ENCODE measurements at places on chromosomes 6 and 20.

DNA sequence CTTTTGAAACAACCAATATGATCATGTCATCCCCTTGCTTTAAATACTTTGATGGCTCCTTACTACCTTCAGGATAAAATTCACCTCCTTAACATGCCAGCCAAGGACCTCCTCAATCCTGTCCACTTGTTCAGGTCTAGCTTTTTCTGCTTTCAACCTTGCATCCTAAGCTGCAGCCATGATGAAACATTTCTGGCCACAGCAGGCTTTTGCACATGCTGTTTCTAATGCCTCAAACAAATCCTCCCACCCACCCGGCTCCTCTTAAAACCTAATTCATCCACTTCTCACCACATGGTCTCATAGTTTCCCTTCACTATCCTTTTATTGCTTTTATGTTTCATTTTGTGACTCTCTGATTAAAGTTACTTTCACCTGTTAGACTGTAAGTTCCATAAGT, 124.6 kb downstream of the MYB start:
- no peak for DNase-seq

DNA sequence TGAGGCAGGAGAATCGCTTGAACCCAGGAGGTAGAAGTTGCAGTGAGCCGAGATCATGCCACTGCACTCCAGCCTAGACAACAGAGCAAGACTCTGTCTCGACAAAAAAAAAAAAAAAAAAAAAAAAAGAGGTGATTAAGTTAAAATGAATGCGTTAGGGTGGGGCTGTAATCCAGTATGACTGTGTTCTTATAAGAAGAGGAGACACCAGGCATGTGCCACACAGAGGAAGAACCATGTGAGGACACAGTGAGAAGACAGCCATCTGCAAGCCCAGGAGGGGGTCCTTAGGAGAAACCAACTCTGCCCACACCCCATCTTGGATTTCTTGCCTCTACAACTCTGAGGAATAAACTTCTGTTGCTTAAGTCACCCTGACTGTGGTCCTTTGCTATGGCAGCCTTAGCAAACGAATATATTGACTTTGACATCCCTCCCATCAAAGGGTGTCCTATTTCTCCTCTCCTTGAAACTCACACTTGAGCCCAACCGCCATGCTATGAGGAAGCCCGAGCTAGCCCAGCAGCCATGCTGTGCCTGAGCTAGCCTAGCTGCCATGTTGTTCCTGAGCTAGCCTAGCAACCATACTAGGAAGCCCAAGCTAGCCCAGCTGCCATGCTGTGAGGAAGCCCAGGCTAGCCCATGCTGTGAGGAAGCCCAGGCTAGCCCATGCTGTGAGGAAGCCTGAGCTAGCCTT, 15.8 kb upstream of the PPP1R16B start:
- no peak for DNase-seq

DNA sequence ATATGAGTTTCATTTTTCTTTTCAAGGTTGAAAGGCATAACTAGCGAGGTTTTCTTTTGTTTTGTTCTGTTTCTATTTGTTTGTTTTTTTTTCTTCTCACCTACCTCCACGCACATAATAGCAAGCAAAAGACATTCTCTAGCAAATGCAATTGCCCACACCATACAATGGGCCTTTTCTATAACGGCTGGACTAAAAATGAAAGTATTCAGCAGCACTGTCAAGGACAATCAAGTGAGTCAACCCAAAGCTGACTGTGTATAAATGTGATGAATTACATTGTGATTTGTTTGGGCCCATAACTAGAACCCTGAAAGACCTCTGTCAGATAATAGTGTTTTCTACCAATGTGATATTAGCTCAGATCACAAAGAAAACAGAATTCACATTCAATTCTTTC, 496.7 kb downstream of the RNF144B start:
- DNase-seq = no peak

DNA sequence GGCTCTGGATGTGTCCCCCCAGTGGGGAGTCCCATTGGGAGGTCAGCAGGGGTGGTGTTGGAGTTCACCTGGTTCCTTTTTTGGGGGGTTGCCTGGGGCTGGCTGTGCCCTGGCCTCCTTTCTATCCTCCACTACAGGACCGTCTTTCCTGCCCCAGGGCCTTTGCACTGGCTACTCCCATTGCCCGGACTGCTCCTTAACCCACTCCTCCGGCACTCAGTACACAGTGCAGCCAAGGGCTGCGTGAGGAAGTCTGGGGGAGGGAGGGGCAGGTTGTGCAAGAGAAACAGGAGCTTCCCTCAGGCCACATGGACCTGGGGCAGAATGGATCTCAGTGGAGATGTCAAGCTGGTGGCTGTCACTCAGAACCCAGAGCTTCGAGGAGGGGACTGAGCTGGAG, 429.3 kb upstream of the SULF2 start:
- DNase-seq = no peak

DNA sequence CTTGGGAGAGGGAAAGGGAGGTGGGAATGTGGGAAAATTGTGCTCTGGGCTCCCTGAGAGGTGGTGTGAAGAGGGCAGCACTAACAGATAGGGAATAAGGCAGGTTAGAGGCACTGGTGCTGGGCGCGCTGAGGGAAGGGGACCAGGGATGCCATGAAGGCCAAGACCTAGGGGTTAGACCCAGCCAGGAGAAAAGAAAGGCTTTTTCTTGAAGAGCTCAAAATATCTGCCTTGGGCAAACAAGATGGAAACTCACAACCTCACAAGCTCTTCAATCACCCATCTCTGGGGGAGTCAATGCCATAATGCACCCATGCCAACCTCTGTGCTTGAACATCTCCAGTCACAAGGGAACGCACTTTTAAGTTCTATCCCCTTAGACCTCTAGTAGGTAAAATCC, 363.6 kb upstream of the CHD6 start:
- no peak for DNase-seq

GRCh38 chr20:43987531-43987930, 72.9 kb downstream of the TOX2 start:
- no peak for DNase-seq

DNA sequence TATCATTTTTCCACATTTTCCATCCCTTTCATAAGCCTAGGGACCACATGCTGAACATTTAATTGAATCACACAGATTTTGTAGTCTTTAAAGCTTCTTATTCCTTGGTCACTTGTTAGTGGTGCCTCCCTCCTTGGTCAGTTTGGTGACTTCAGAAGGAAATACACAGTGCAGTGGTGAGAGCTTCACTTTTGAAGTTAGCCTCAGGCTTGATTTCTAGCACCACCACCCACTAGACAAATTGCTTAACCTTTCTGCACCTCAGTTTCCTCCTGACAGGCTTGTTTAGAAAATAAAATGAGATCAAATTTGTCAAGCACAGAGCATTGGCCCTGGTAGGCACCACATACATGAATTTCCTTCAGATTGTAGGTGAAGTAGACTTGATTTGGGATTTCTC, 91.7 kb downstream of the FOXO3 start:
- DNase-seq = no peak

DNA sequence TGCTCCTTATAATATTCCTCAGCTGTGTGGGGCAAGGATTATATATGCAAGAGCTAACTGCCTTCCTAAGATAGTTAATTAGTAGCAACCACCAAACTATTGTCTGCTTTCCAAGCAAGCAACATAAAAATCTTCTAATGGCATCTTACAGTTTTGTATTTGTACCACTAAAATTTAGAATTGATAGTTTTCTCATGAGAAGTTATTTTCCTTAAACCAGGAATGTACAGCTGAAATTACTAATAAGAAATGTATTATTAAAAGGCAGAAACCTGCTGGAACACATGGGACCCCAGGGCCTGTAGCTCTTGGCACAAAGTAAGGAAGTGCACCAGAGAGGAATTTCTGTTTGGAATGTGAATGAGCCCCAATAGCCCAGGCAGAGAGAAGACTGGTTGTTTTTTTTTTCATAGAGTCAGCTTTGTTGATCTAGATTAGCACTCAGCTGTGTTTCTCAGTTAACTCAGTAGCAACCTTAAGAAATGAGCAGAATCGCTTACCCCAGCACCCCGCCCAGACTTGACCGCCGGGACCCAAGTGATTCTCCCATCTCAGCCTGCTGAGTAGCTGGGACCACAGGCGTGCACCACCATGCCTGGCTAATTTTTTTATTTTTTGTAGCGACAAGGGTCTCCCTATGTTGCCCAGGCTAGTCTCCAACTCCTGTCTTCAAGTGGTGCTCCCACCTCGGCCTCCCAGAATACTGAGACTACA, 2.6 kb downstream of the MGME1 start:
- no peak for DNase-seq

GRCh38 chr20:57040924-57041323, 225.5 kb downstream of the BMP7 start:
- no peak for DNase-seq

DNA sequence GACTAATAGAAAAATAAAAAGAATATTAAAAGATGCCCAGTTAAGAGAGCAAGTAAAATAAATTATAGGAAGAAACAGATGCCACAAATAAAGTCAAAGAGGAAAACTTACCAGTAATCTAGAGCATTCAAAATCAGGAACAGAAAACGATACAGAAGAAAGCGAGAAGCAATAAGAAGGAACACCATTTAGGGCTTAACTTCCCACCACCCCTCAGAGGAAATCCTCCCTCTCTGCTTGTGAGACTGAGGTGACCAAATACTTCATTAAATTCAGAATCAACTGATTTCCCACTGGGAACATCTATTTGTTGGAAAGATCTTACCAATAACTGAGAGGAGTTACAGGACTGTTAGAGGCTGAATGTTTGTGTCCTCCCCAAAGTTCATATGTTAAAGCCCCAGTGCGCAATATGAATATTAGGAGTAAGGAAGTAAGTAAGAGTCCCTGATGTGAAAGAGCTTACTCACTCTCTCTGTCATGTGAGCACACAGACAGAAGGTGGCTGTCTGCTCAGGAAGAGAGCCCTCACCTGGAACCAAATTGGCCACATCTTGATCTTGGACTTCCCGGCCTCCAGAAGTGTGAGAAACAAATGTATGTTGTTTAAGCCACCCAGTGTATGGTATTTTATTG, 19.5 kb downstream of the KATNA1 start:
- DNase-seq = no peak

- no peak for DNase-seq
Observed at GRCh38 chr20:46708172-46708860, 1.1 kb upstream of the SLC2A10 start.

DNA sequence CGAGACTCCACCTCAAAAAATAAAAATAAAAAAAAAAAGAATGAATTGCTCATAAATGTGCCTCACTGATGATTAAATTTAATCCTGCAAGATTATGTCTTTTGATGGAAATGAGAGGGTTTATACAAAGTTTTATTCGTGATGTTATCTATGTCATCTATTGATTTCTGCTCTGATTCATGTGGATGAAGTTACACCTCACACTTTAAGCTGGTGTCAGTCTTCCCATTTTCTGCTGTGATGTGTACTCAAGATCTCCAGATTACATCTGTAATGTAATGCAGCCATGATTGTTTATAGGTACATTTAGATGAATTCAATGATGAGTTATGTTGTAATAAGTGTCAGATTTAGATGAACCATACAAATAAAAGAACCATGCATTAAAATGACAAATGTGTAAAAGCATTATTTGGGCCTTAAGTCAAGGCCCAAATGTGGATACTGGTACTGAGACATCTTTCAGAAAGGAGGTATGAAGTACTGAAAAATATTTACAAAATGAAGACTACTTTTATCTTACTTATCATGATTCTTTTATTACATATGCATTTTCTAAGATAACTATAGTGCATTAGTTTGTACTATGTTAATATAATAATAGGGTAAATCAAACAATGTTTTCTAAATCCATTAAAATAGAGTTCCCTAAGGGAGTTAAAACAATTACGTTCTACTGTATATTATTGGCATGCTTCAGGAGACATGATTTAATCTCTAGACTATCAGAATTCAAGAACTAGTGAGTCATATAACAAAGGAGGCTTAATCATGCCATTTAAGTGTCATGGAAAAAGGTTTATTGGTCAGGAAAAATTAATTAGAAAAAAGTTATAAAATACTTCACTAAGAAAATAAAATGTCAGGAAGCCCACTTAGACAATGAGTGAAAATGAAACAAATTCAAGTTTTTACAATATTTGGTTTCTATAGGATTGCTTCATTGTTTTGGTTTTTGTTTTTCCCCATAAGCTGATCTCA, 34.5 kb downstream of the HCRTR2 start:
- DNase-seq = no peak

GRCh38 chr6:156718647-156719394, 58.4 kb upstream of the ARID1B start:
- no peak for DNase-seq

DNA sequence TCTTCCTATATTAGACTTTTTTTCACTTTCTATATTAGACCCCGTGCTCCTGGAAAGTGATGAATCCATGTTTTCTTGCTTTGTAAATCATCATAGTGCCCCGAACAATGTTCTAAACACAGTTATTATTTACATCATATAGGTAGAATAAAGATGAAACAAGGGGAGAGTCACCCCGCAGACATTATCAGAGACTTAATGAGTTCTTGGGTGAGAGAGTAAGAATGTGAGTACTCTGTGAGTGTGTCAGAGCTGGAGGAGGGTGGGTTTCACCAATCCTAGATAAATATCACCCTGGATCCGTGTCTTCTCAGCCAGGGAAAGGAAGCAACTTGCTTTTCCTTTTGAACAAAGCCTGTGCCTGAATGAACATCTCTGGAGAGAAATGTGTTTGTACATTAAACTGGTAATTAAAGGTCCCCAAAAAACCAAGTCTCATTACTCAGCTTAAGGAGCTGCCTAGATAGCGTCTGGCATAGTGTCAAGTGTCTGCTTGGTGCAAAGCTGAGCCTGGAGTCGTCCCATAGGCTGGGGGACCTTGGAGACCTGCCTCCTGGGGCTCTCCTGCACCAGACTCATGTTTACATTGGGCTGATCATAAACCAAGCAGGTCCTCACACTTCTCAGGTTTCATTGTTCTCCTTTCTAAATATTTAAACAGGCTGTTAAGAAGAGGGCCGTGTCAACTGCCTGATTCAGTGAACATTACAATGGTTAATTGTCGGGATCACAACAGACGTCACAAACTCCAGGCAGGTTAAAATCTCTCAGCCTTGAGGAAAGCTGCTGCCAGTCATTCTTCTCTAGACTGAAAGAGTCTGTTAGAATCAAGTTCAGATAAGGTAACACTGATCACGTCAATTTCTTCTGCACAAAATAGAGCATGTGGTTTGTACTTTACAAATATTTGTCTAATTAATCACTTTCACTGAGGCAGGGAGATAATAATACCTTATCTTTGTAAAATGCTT, 179.7 kb upstream of the MYLIP start:
- DNase-seq = no peak

- DNase-seq = no peak
Observed at GRCh38 chr6:95923518-95923917, 92.3 kb upstream of the FUT9 start.

DNA sequence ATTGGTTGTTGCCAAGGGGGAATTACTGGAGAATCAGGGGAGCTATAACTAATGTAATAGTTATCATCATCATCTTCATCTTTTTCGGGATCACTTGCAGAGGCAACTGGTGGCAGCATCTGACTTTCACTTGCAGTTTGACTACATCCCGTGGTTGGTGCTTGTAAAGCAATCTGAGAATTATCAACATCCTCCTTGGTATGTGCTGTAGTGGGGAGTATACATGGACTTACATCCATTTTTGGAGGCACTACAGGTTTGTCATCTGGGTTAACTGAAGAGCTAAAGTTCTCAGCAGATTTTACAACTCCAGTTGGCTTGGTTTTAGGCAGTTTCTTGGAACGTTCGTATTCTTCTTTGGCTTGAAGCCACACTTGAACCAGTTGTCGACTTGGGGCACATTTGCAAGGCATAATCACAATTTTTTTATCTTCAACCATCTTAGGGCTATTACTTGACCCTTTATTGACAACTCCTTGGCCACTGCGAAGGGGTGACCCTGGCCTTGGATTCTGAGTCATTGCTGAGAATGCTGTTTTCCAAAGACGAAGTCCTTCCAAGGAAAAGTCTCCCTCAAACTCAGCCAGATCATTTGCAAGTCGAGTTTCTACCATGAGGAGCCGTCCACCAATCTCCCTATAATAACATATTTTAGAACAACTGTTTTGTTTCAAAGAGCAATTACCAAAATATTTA, 115.5 kb downstream of the REV3L start:
- no peak for DNase-seq
